Bronchial smooth muscle cell (primary cell): ENCODE measurements at places on chromosomes 5 and 9. TPM values are rescaled to one million over a fixed set of nuclear protein-coding genes. Genes with fewer than 3 reads are reported as not detected.

The LTC4S gene
- 0.94 and 1.3 TPM in 2 replicates for total RNA-seq

The NUTM2G gene
- under 0.01 TPM in 1 of 2 replicates, not detected in the other for total RNA-seq

The PCDHGB3 gene
- total RNA-seq, result 5.1 and 5.4 TPM in 2 replicates

The PITX1 gene
- total RNA-seq, result 0.47 and 4.1 TPM in 2 replicates

The PCDHA7 gene
- total RNA-seq, result 0.26 and 0.47 TPM in 2 replicates

The MARVELD2 gene
- 0.16 and 0.26 TPM in 2 replicates for total RNA-seq

The PTPN3 gene
- under 0.01 and 0.17 TPM in 2 replicates for total RNA-seq

The LVRN gene
- 0.47 and 0.52 TPM in 2 replicates for total RNA-seq

The ARID3C gene
- total RNA-seq, result not detected in 2 replicates

The PIP5KL1 gene
- 3.5 and 4.3 TPM in 2 replicates for total RNA-seq

The SLC6A18 gene
- not detected in 2 replicates for total RNA-seq

The BHMT2 gene
- 4.4 and 4.6 TPM in 2 replicates for total RNA-seq

The ANKRD34B gene
- not detected in 2 replicates for total RNA-seq

The LHX3 gene
- not detected in 2 replicates for total RNA-seq

The P4HA2 gene
- total RNA-seq, result 199 and 465 TPM in 2 replicates

The HBEGF gene
- total RNA-seq, result 0.47 and 0.52 TPM in 2 replicates

The CTSV gene
- total RNA-seq, result 0.16 and 0.34 TPM in 2 replicates

The NR2F1 gene
- total RNA-seq, result 32.5 and 65.0 TPM in 2 replicates

The QRFP gene
- total RNA-seq, result not detected in 2 replicates

The FAM169A gene
- 0.16 and 0.17 TPM in 2 replicates for total RNA-seq

The IFNA2 gene
- not detected in 2 replicates for total RNA-seq

The ELOVL7 gene
- total RNA-seq, result under 0.01 and 0.09 TPM in 2 replicates

The TYRP1 gene
- not detected in 2 replicates for total RNA-seq

The REEP2 gene
- 9.8 and 16.4 TPM in 2 replicates for total RNA-seq

The HTR1A gene
- not detected in 2 replicates for total RNA-seq

The PCDH1 gene
- total RNA-seq, result under 0.01 and 0.26 TPM in 2 replicates

The MAN2A1 gene
- total RNA-seq, result 23.6 and 50.4 TPM in 2 replicates

The SGCD gene
- 4.4 and 10.2 TPM in 2 replicates for total RNA-seq

The AJM1 gene
- total RNA-seq, result 0.95 and 1.5 TPM in 2 replicates

The MAP1B gene
- 84.5 and 132 TPM in 2 replicates for total RNA-seq

The SLC36A3 gene
- total RNA-seq, result not detected in 2 replicates

The FUT7 gene
- not detected in 2 replicates for total RNA-seq

The PCDHA1 gene
- total RNA-seq, result under 0.01 TPM in 2 replicates

The PANK3 gene
- total RNA-seq, result 12.0 and 18.4 TPM in 2 replicates

The SV2C gene
- total RNA-seq, result not detected in 2 replicates

The CCDC171 gene
- 4.4 and 5.7 TPM in 2 replicates for total RNA-seq

The ASPN gene
- 3.5 and 11.2 TPM in 2 replicates for total RNA-seq

The FGF10 gene
- 0.26 and 0.79 TPM in 2 replicates for total RNA-seq

The NMUR2 gene
- total RNA-seq, result not detected in 2 replicates

The NIM1K gene
- total RNA-seq, result 3.9 and 4.2 TPM in 2 replicates

The CCIN gene
- 0.79 and 2.8 TPM in 2 replicates for total RNA-seq

The CD14 gene
- 0.32 TPM in 1 of 2 replicates, not detected in the other for total RNA-seq

The COL27A1 gene
- 2.0 and 3.5 TPM in 2 replicates for total RNA-seq

The PKD2L2 gene
- not detected in 2 replicates for total RNA-seq

The SLC25A2 gene
- 0.32 TPM in 1 of 2 replicates, not detected in the other for total RNA-seq
